ENCODE measurements at places on chromosomes 6 and 20.

GRCh38 chr20:57476084-57476526 is 48.8 kb downstream of the CTCFL start:
- DNase-seq, result no peak

- no peak for DNase-seq
Observed at GRCh38 chr6:127076466-127076865, 42.0 kb upstream of the RSPO3 start.

GRCh38 chr20:23938118-23938438 is 50.5 kb downstream of the GGTLC1 start:
- DNase-seq, result no peak

DNA sequence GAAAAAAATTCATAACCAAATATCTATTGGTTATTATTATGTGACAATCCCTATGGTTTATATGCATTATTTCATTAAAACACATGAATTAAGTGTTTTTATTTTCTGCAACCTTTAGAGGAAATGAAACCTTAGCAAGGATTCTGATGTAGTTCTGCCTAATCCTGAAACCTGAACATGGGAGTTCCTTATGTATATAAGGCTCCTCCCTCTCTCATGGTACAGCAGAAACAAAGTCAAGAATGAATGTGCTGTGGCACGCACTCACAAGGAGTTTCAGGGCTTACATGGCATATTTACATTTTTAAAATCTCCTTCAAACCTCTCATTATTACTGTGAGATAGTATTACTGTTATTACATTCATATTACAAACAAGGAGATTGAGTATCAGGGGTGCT is 426.4 kb upstream of the CITED2 start:
- peak; percentile 45 for DNase-seq

- DNase-seq, result no peak
Observed at GRCh38 chr6:82507112-82507511, 143.5 kb downstream of the TPBG start.

GRCh38 chr6:148044261-148044751 is 298.3 kb upstream of the SASH1 start:
- no peak for DNase-seq

DNA sequence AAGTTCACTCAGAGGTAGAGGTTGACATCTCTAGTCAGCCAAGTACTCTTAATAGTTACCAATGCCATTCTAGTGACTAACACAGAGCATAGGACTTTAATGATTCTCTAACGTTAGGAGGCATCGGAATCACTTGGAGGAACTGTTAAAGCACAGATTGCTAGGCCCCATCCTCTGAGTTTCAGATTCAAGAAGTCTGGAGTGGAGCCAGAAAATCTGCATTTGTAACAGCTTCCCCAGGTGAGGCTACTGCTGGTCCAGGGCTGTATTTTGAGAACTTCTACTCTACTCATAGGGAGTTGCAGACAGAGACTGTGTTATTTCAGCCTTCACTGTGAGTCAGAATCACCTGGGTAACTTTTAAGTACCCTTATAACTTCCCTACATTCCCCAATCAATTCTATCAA is 5.7 kb downstream of the LMBRD1 start:
- no peak for DNase-seq

DNA sequence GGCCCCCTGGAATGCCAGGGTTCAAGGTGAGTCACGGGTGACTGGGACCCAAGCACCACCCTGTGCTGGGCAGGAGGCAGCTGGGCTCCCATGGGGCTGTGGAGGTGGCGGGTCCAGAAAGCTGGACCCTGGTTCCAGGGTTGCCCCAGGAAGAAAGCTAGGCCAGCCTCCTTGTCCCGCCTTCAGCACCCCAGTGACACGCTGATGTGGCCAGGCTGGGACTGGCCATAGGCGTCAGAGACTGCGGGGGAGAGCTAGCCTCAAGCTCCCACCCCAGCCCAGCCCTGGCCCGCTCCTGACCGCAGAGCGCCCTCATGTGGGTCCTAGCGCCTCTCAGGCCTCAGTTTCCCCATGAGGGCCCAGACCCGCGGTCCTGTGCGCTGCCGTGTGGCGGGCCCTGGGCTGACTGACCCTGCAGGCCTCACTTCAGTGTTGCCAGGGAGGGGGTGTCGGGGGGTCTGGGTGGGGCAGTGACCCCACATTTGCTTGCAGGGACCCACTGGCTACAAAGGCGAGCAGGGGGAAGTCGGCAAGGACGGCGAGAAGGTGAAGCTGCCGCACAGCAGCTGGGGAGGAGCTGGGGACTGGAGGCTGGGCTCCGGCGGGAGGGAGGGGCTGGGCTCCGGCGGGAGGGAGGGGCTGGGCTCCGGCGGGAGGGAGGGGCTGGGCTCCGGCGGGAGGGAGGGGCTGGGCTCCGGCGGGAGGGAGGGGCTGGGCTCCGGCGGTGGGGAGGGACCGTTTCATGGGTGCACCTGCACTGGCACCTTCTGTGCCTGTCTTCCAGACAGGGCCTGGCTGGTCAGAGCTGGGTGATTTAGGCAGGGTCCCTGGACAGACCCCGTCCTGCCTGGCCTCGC is 7.9 kb downstream of the COL9A3 start:
- DNase-seq, result peak; percentile 34

- no peak for DNase-seq
Observed at GRCh38 chr6:157879034-157879872, 56.2 kb downstream of the SNX9 start.

DNA sequence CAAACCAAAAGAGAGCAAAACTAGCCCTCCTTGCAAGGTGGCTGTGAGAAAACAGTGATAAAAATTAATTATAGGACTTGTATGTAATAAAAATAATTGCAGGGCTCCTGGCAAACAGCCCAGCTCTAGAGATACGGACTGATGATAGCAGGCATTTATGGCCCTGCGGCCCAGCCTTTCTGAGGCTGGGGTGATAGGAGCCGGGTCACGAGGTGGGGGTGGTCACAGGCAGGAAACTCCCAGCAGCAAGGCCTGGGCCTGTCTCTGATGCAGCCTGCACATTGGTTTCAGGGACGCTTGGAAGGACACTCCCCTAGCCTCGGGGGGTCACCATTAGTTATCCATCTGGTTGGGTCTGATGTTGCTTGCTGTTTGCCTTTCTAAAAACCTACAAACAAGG is 18.7 kb upstream of the TTPAL start:
- no peak for DNase-seq

DNA sequence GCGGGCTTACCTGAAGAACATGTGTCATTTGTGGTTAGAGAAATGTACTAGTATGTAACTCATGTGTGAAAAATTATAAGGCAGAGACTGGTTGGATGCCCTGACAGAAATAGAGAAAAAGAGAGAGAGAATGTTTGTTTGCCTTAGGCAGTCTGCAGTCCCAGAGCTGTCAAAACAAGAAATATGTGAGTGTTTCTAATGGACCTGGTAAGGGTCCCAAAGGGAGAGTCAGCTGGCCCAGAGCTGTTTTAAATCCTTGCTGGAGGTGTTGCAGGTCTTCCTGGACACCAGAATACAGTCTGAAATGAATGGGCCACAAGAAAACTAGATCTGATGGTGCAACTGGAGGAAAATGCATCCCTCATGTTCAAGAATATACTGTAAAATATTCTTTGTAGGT is 158.3 kb upstream of the OGFRL1 start:
- no peak for DNase-seq

DNA sequence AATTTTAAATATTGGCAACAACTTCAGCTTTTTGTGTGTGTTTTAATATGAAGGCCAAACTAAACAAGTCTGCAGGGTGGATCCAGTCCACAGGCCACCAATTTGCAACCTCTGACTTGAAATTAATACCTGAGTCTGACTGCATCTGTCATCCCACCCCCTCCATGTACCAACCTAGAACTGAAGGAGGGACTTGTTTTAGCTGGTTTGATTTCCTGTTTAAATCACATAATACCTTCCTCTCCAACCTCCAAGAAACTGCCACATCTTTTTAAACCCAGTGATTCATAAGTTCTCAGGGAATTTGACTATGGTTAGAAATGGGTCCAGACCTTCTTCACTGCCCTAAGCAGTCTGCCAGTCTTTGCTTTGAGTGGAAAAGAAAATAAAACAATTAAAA is 21.6 kb downstream of the RNF8 start:
- DNase-seq, result no peak

GRCh38 chr6:27951040-27951439 is 6.0 kb upstream of the OR2B6 start:
- no peak for DNase-seq

DNA sequence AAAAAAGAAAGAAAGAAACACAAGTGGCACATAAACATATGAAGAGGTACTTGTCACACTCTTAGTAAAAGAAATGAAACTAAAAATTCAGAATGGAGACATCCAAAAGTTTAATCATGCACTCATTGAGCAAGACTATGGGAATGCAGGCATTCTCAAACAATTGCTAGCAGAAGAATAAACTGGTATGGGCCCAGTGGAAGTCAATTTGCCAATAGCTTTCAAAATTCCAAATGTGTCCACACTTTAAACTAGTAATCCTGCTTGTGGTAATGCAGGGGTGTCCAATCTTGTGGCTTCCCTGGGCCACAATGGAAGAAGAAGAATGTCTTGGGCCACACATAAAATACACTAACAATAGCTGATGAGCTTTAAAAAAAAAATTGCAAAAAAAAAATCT is 97.4 kb downstream of the EPB41L2 start:
- DNase-seq, result peak; percentile 64

DNA sequence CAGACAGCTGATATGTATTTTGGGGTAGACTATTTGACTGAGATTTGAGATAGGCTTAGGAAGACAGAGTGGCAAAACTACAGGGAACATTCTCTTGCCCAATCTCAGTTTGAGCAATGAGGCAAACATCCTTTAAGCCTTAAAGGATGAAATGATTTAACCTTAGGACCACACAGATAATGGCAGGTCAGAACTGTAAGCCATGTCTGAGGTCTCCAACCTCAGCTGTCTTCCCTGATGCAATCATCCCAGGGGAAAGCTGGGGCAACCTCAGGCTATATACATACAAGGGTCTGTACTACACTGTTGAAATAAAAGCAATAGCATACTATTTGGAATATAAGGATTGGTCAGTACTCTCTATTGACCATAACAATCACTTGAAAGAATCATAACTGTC is 83.8 kb upstream of the NUP153 start:
- no peak for DNase-seq

GRCh38 chr6:43742285-43742684 is 27.7 kb upstream of the VEGFA start:
- DNase-seq, result no peak

DNA sequence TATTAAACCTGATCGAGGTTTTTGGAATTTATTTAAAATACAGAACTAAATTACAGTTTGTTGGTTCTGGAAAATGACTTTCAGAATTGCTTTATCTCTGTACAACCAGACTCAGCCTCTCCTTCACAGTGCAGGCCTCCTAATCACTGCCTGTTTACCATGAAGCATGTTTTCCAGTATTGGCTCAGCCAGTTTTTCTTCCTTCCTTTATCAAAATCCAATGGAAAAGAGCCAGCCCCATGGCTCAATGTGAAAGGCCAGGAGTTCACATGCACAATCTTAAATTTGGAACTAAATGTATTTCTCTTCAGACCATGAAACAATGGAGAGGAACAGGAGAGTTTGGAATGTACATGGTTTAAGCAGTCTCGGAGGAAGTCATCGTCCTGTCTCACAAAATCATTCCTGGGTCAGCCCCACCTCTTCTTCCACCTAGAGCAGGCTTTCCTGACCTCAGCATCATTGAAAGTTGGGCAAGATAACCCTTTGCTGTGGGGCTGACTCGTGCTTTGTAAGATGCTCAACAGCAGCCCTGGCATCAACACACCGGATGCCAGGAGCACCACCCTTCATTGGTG is 680.9 kb upstream of the AGPAT4 start:
- no peak for DNase-seq

GRCh38 chr6:149699150-149699549 is 18.8 kb downstream of the LATS1 start:
- no peak for DNase-seq

DNA sequence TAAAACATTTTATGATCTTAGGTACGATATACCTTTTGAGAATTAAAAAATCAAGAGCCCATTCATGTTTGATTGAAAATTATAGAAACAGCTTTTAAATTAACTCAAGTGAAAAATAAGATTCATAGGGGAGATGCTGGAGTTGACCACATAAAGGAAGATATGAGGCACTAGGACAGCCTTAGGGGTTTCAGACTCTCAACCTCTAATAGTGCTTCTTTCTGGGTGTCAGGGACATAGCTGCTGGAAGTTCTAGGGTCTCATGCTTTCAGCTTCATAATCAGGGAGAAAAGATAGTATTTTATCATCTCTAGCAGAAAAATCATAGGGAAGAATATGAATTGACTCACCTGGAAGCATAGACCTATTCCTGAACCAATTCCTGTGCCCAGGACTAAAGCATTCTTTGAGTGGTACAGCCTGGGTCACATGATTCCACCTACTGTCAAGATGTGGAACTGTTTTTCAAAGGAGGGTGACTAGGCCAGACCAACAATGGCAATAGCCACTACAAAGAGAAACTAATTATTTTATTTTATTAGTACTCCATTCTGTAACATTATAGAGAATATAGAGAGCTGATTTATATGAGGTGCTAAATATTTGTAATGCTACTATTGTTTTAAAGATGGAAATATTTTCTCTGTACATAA is 27.8 kb upstream of the CENPW start:
- no peak for DNase-seq

GRCh38 chr6:143896126-143896860 is 32.0 kb downstream of the ZC2HC1B start:
- DNase-seq, result peak; percentile 64

- DNase-seq, result no peak
Observed at GRCh38 chr6:140858381-140858971, 1274.2 kb upstream of the GJE1 start.

- DNase-seq, result peak; percentile 76
Observed at GRCh38 chr20:32652739-32653526, 20.8 kb downstream of the C20orf203 start.

- DNase-seq, result no peak
Observed at GRCh38 chr6:13013681-13014503, 297.3 kb downstream of the PHACTR1 start.

GRCh38 chr6:165745492-165745891 is 82.5 kb upstream of the PDE10A start:
- DNase-seq, result no peak

- DNase-seq, result no peak
Observed at GRCh38 chr6:1188199-1188598, 123.7 kb upstream of the FOXQ1 start.

GRCh38 chr6:105779110-105779509 is 307.0 kb upstream of the PRDM1 start:
- DNase-seq, result no peak

DNA sequence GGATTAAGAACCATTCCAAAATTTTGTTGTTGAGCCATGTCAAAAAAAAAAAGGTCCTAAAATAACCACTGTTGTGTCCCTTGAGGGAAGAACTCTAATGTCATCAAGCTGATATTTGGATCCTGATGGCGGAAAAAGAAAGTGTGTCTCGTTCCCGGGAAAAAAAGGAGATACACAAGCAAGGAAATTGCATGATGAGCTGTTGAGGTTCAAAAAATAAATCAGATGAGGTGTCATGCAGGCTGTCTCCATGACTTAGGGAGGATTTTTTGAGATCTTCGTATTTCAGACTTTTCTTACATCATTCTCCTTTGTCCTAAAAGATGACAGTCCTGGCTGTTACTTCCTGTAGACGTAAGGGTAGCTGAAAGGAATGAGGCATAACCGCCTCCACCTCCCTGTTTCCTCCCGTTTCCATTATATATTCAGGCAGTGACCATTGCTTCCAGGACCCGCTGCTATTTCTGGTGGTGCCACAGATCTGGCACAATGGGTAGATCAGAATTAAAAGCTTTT is 117.3 kb upstream of the TNFAIP3 start:
- peak; percentile 52 for DNase-seq

- DNase-seq, result no peak
Observed at GRCh38 chr6:42845327-42845694, 34.1 kb upstream of the RPL7L1 start.

GRCh38 chr20:25296094-25297093 is 48.5 kb downstream of the PYGB start:
- no peak for DNase-seq

GRCh38 chr6:143119260-143119659 is 58.6 kb downstream of the AIG1 start:
- no peak for DNase-seq

Data from inflammatory macrophage treated with lipopolysaccharide for 4 hours (primary cell).